ENCODE measurements at places on chromosomes 7 and 10.

DNA sequence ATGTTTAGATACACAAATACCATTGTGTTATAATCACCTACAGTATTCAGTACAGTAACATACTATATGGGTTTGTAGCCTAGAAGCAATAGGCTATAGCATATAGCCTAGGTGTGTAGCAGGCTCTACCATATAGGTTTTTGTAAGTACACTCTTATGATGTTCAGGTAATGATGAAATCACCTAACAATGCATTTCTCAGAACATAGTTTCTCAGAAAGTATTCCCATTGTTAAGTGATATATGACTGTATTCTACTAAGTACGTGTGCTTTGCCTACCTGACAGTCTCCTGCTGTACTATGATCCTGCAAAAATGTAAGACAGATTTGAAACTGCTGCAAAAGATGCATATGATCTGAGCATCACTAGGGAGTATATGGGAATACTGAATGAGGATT lies 137.9 kb downstream of the JAZF1 start:
- DNase-seq: no peak

- no peak for DNase-seq
Measured at GRCh38 chr7:24871770-24872169, 108.2 kb downstream of the OSBPL3 start.

GRCh38 chr7:111439977-111440376 lies 122.3 kb downstream of the IMMP2L start:
- DNase-seq: no peak

DNA sequence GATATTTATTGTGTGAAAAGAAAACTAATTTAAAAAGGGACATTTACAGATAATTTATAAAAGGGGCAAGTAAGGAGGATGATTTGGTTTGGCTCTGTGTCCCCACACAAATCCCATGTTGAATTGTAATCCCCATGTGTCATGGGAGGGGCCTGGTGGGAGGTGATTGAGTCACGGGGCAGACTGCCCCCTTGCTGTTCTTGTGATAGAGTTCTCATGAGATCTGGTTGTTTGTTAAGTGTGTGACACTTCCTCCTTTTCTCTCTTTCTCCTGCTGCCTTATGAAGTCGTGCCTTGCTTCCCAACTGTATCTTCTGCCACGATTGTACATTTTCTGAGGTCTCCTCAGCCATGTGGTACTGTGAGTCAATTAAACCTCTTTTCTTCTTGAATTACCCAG lies 171.0 kb upstream of the SEMA3E start:
- no peak for DNase-seq

DNA sequence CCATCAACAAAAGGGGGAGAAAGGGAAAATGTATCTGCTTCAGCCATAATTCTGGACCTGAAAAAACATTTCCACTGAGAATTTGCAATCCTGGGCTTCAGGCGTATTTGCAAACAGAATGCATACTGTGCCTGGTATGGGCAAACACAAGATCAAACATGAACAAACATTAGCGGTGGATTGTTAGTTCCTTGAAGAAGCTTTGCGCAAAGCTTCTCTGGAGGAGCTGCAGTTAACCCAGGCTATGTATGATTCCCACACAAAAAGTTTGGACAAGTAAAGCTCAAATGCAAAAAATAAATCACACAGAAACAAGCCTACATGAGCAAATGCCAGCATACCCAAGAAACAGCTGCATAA lies 20.4 kb upstream of the HILPDA start:
- no peak for DNase-seq

- no peak for DNase-seq
Measured at GRCh38 chr7:44368455-44368854, 43.1 kb upstream of the CAMK2B start.

DNA sequence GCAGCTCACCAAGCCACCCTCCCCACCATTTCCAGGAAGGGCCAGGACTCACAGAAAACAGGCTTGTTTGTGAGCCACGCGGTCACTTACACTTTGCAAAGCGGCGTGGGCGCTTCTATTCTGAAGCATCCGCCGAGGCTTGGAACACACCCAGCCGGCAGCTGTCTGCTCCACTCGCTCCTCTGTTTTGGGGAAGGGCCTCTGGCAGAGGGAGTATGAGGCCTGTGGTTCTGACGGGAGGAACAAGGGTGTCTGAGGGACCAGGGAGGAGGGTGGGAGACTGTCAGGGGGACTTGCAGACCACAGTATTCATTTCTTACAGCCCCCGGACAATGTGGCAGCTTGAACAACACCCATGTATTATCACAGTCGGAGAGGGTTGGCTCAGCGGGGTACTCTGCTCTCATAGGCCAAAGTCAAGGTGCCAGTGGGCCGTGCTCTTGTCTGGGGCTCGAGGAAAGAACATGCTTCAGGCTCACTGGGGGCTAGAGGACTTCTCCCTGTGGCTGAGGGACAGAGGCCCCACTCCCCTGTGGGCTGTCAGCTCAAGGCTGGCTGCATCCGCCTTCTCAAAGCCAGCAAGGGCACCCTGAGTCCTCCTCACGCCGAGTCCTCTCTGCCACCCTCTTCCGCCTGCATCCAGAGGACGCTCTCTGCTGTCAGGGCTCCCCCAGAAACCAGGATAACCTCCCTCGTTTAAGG lies 60.4 kb upstream of the FAM20C start:
- no peak for DNase-seq

DNA sequence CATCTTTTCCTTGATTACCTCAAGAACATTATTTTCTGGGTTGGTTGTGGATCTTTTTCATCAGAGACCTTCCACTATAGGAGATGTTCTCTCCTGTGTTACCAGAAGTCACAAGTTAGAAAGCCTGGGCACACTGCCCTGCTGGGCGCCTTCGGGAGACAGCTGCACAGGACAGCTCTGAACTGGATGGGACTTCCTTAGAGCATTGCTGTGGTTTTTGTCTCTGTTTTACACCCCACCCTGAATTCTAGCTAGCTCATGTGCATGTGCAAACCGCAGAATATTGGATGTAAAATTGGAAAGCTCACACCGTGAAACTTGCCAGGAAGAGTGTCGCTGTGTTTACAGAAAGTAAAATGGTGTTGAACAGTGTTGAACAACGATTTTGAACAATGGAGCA lies 54.4 kb upstream of the SEC61G start:
- no peak for DNase-seq

DNA sequence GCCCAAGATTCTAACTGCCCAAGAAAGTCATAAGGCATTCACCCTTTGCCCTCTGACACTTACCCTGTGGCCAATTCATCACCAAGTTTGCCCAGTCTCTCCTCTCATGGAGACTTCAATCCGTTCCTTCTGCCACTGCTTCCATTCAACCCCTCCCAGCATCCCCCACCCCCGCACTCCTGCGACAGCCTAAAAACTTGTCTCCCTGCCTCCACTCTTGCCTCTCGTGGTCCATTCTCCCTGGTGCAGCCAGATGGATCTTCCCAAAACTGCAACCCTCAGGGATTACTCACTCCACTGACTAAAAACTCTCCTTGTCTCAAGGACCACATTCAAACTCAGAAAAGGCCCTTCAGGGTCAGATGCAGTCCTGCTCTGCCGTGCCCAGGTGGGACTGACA lies 32.3 kb upstream of the PLXNA4 start:
- no peak for DNase-seq

DNA sequence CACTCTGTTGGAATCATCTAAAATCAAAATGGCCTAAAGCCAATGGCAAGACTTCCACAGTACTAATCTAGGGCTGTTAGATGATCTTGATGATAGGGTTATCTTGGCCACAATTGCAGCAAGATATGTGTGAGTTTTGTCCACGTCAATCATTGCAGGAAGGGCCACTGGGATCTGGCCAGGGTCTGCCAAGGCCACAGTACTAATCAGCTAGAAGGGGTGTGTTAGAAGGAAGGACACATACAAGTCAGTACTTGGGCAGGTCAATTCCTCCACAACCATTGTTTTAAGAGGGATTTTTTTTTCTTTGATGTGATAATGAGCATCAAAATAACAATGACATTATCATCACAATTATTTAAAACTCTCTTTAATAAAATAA lies 1.6 kb downstream of the LMOD2 start:
- DNase-seq: no peak

- no peak for DNase-seq
Measured at GRCh38 chr10:22252801-22253579, 35.2 kb upstream of the EBLN1 start.

DNA sequence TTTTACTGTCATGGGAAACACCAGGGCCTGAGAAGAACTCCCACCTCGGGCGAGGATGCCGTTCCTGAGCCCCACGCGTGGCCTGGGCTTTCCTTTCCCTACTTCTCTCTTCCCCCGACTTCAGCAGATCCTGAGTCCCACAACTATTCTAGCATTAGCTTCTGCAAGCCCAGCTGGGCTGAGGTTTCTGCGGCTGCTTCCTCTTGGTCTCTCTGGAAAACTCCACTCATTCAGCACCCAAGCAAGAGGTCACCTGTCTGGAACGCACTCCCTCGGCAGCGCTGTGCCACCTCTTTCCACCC lies 761 bp upstream of the DOCK1 start:
- no peak for DNase-seq

DNA sequence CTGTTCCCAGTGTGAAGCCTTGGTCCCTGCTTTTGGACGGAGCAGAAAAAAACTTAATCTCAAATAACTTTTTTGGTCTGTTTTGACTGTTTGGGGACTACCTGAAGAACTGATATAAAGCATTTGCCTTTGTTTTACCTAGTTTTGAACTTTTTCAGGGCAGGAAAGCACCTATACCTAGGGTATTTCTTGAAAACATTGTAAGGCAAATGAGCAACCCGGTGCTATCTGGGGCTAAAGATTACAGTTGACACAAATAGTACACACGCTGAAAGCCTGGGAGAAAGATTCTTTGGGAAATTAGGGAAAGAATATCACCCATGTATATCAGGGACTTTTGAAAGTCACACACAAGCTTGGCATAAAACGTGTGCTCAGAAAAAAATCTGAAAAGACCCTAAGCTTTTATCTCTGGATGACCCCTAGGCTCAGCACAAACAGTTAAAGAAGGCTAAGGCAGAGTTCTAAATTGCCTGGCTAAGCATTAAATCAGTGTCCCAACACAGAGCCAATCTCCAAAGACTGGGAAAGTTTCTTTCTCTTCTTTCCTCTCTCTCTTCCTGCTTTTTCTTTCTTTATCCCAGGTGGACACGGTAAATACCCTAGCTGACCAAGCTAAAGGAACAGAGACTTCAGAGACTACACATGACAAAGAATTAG lies 389.8 kb downstream of the SH2D4B start:
- no peak for DNase-seq

- DNase-seq: no peak
Measured at GRCh38 chr7:143434660-143435059, 8.6 kb upstream of the TAS2R60 start.

DNA sequence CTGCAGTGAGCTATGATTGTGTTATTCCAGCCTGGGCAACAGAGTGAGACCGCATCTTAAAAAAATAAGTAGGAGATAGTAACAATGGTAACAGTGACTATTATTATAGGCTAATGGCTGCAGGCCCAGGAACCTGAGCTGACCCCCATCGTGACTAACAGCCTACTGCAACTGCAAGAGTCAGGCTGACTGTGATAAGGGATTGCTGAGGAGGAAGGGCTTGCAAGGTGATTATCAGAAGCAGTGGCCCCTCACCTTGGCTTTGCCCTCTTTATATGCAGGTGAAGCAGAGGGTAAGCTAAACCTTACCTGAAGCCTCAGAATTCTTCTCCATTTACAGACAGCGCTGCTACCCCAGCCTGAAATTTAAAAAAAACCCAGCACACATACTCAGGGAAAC lies 83.9 kb upstream of the SDK1 start:
- no peak for DNase-seq

- no peak for DNase-seq
Measured at GRCh38 chr7:90119178-90119971, 34.9 kb upstream of the STEAP1 start.

DNA sequence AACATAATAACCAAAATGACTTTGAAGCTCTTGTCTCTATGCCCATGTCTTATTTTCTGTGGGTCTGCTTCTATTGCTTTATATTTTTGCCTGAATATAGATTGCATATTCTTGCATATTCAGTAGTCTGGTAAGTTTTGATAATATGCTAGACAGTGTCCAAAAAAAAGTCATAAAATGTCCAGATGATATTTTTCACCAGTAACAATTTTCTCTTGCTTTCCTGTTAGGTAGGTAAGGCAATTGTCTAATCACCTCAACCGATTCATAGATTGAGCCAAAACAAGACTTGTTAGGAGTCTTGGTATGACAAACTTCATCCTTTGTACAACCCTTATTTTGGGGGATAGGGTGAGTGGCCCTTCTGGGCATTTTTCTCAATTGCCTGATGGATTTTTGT lies 277.0 kb upstream of the NRP1 start:
- no peak for DNase-seq

DNA sequence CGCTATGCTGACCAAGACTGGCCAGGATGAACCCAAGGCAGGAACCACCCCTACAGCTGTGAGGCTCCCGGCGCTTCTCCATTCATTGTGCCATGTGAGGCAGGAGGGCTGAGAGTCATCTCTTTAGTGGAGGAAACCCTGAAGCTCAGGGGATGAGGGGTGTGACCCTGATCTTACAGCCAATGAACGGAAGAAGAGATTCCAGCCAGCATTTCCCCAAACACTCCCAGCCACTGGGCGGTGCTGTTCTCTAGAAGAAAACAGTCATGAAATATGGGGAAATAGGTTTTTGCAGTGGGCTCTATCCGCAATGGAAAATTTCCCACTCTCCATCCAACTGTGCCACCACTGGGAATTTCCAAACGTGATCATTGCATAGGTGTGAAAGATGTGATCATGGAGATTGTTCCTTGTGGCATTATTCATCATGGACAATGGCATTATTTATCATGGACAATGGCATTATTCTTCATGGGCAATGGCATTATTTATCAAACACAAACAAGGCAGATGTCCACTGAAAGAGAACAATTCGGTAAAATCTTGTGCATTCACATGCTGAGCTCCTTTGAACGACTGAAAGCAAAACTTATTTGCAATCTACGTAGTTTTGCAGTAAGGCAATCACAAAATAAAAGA lies 14.0 kb upstream of the SLC18A2 start:
- no peak for DNase-seq

DNA sequence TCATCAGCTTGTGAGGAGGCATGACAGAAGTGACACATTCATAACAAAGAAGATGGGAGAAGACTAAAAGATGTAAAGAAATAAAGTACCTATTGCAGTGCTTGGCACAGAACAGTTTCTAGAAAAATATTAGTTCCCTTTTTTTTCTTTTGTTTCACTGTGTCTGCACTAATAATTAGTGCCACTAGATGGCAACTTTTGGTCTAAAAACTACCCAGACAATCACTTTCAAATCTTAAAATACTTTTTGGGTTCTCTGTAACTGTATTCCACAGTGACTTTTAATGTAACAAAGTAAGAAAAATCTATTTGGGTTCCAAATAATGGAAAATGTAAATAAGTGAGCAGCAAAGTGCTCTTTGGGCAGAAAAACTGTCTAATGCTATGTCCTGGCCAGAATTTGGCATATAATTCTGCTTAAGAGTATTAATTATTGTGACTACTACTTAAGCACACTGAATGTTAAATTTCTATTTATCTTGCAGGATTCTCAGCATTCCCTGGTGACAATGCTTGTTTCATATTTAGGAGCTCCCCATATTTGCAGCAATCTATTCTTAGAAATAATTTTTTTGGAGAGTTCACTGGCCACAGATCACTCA lies 134.8 kb upstream of the KIF5B start:
- no peak for DNase-seq

- no peak for DNase-seq
Measured at GRCh38 chr7:11175371-11175770, 201.7 kb downstream of the PHF14 start.

- no peak for DNase-seq
Measured at GRCh38 chr7:99617192-99617781, 541 bp downstream of the ZSCAN25 start.

GRCh38 chr7:134574322-134574721 lies 25.4 kb downstream of the AKR1B15 start:
- DNase-seq: no peak
